ENCODE measurements at places on chromosomes 7 and 10. TPM values are rescaled to one million over a fixed set of nuclear protein-coding genes. Genes with fewer than 3 reads are reported as not detected.
A peak's percentile ranks its signal among the peaks of the same experiment; 100 is the strongest.

DNA sequence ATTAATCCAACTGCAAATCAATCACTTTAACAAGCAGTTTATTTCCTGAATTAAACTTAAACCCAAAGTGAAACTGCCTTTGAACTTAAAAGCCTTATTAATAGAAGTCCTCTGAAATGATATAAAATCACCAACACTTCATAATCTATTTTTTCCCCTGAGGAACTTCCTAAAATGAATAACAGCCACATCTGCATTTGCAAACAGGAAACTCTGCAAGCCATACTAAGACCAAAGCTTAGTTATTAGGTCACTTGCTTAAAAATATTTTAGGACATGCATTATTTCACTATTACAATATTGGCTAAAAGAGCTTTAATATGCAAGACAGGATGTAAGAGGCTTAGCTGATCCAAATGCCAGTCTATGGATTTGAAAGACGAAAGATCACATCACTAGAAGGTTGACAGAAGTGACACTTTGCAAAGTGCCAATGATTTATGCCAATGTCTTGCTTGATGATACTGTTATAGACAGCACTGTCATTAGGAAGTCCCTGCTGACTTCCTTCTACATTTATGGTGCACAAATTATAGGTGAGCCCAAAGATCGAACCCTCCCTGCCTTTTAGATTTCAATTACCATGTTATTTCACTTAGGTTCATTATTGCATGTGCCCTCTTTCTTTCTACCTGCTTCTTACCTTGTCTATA lies 99.9 kb upstream of the SKAP2 start:
- no peak for DNase-seq
- H3K4me1 ChIP-seq, result no peaks in the 10 kb centered on the region
- no peak overlapping the region for H3K4me3 ChIP-seq
- H3K36me3 ChIP-seq, result no peaks in the 10 kb centered on the region
- H3K27ac ChIP-seq, result no peak overlapping the region

- DNase-seq, result no peak
- H3K27ac ChIP-seq, result no peak overlapping the region
- H3K27me3 ChIP-seq, result no peaks in the 10 kb centered on the region
- H3K4me1 ChIP-seq, result no peaks in the 10 kb centered on the region
- no peak overlapping the region for H3K4me3 ChIP-seq
These were observed 277.6 kb downstream of the KCND2 start for GRCh38 chr7:120550494-120551048.

DNA sequence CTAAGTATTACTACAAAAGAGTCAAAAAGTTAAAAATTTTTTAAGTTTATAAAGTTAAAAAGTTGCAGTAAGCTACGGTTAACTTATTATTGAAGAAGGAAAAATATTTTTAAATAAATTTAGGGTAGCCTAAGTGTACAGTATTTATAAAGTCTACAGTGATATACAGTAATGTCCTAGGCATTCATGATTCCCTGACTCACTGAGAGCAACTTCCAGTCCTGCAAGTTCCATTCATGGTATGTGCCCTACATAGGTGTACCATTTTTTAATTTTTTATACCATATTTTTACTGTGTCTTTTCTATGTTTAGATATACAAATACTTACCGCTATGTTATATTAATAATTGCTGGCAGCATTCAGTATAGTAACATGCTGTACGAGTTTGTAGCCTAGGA lies 92.3 kb downstream of the CTNNA3 start:
- no peak for DNase-seq
- H3K27ac ChIP-seq, result no peak overlapping the region
- H3K36me3 ChIP-seq, result no peaks in the 10 kb centered on the region

GRCh38 chr10:71132321-71132810 lies 80.0 kb upstream of the UNC5B start:
- no peak for DNase-seq
- no peaks in the 10 kb centered on the region for H3K4me1 ChIP-seq
- no peak overlapping the region for H3K27ac ChIP-seq
- no peak overlapping the region for H3K4me3 ChIP-seq

- no peak for DNase-seq
- no peak overlapping the region for H3K27ac ChIP-seq
- no peak overlapping the region for H3K4me3 ChIP-seq
- no peaks in the 10 kb centered on the region for H3K27me3 ChIP-seq
These were observed 318.5 kb downstream of the WDR37 start for GRCh38 chr10:1374511-1375345.

GRCh38 chr10:124292911-124293615 lies 125.7 kb downstream of the OAT start:
- DNase-seq, result no peak
- no peak overlapping the region for H3K27ac ChIP-seq
- H3K27me3 ChIP-seq, result no peaks in the 10 kb centered on the region
- no peaks in the 10 kb centered on the region for H3K36me3 ChIP-seq
- no peaks in the 10 kb centered on the region for H3K4me1 ChIP-seq

- no peaks in the 10 kb centered on the region for H3K27me3 ChIP-seq
- H3K36me3 ChIP-seq, result peaks cover 7% of the 10 kb centered on the region
- no peak overlapping the region for H3K27ac ChIP-seq
- DNase-seq, result no peak
These were observed 32.3 kb downstream of the RAB18 start for GRCh38 chr10:27536437-27536836.

GRCh38 chr7:27032839-27033238 lies 63.0 kb downstream of the HOXA1 start:
- H3K27me3 ChIP-seq, result no peaks in the 10 kb centered on the region
- peaks cover 2% of the 10 kb centered on the region for H3K4me1 ChIP-seq
- no peak overlapping the region for H3K4me3 ChIP-seq
- peak; percentile 29 for DNase-seq
- no peaks in the 10 kb centered on the region for H3K36me3 ChIP-seq

DNA sequence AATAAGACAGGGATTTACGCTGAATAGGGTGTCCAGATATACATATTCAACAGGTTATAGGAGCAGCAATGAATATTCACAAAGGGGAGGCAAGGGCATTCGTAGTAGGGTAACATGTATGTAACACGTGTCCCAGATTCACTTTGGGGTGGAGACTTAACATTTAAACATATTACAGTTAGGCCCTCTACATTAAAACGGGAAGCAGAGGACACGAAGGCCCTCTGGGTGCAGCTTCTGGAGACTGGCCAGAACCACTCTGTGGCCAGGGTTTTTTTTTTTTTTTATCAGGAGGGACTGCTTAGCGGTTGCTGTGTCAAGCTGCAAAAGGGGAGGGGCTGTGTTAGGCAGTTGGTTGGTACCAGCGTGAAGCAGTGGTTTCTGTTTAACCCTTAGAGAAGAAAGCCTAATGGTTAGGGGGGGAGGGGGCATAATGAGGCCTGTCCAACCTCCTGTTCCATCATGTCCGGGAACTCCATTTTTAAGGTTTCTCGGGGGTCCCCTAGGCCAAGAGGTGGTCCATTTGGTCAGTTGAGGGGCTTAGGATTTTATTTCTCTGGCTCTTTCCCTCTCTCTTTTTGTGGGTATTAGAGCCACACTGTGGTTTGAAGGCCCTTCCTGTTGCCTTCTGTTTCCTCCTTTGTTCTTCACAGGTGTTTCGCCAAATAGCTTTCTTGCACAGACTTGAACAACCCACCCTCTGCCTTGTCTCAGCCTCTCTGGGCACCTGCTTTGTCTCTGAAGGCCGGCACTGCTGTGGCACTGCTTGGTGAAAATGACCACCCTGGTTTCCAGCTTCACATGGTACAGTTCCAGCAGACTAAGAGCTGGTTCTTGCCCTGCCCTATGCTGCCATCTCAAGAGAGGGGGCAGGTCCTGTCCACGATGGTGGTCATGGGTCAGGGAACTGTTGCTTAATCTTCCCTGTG lies 26.4 kb downstream of the PRF1 start:
- H3K27me3 ChIP-seq, result no peaks in the 10 kb centered on the region
- H3K4me3 ChIP-seq, result no peak overlapping the region
- H3K36me3 ChIP-seq, result no peaks in the 10 kb centered on the region
- H3K27ac ChIP-seq, result no peak overlapping the region
- peak; percentile 66 for DNase-seq

GRCh38 chr10:95168694-95169093 lies 25.3 kb upstream of the ACSM6 start:
- no peak overlapping the region for H3K4me3 ChIP-seq
- no peaks in the 10 kb centered on the region for H3K27me3 ChIP-seq
- H3K27ac ChIP-seq, result no peak overlapping the region
- no peaks in the 10 kb centered on the region for H3K4me1 ChIP-seq
- no peaks in the 10 kb centered on the region for H3K36me3 ChIP-seq

GRCh38 chr10:54125098-54125747 lies 675.8 kb downstream of the PCDH15 start:
- no peak overlapping the region for H3K27ac ChIP-seq
- no peak for DNase-seq
- H3K4me1 ChIP-seq, result no peaks in the 10 kb centered on the region
- no peak overlapping the region for H3K4me3 ChIP-seq
- H3K27me3 ChIP-seq, result no peaks in the 10 kb centered on the region

- H3K4me3 ChIP-seq, result no peak overlapping the region
- DNase-seq, result no peak
- no peaks in the 10 kb centered on the region for H3K4me1 ChIP-seq
- no peaks in the 10 kb centered on the region for H3K36me3 ChIP-seq
- H3K27ac ChIP-seq, result no peak overlapping the region
- H3K27me3 ChIP-seq, result no peaks in the 10 kb centered on the region
These were observed 98.4 kb downstream of the ADARB2 start for GRCh38 chr10:1638889-1639419.

- no peaks in the 10 kb centered on the region for H3K27me3 ChIP-seq
- no peak for DNase-seq
- H3K4me3 ChIP-seq, result no peak overlapping the region
- no peaks in the 10 kb centered on the region for H3K36me3 ChIP-seq
These were observed 875.5 kb downstream of the NRG3 start for GRCh38 chr10:82750538-82750937.

- no peaks in the 10 kb centered on the region for H3K4me1 ChIP-seq
- H3K27me3 ChIP-seq, result peaks cover 24% of the 10 kb centered on the region
These were observed 23.2 kb downstream of the UNCX start for GRCh38 chr7:1255817-1256340.

DNA sequence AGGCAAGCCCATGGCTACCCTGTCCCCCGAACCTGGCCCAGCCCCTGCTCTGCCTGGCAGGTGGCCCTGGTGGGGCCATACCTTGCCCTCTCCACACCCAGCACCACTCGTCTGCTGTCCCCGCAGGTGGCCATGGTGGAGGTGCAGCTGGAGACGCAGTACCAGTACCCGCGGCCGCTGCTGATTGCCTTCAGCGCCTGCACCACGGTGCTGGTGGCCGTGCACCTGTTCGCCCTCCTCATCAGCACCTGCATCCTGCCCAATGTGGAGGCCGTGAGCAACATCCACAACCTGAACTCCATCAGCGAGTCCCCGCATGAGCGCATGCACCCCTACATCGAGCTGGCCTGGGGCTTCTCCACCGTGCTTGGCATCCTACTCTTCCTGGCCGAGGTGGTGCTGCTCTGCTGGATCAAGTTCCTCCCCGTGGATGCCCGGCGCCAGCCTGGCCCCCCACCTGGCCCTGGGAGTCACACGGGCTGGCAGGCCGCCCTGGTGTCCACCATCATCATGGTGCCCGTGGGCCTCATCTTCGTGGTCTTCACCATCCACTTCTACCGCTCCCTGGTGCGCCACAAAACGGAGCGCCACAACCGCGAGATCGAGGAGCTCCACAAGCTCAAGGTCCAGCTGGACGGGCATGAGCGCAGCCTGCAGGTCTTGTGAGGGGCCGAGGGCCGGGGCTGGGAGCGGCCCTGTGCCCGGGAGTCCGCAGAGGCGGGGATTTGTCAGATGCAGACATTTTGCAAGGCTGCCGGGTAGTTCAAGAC lies 13.2 kb downstream of the ORAI2 start:
- DNase-seq, result no peak
- H3K4me1 ChIP-seq, result no peaks in the 10 kb centered on the region
- H3K4me3 ChIP-seq, result no peak overlapping the region
- peaks cover 6% of the 10 kb centered on the region for H3K36me3 ChIP-seq
- H3K27me3 ChIP-seq, result no peaks in the 10 kb centered on the region
- no peak overlapping the region for H3K27ac ChIP-seq

GRCh38 chr10:115093776-115094408 lies 727 bp downstream of the ATRNL1 start:
- no peak for DNase-seq
- H3K4me3 ChIP-seq, result peak overlapping the region; percentile 58
- H3K4me1 ChIP-seq, result no peaks in the 10 kb centered on the region
- H3K36me3 ChIP-seq, result no peaks in the 10 kb centered on the region
- H3K27ac ChIP-seq, result no peak overlapping the region
- peaks cover 5% of the 10 kb centered on the region for H3K27me3 ChIP-seq

- DNase-seq, result no peak
- H3K27ac ChIP-seq, result no peak overlapping the region
- H3K27me3 ChIP-seq, result no peaks in the 10 kb centered on the region
These were observed 233.5 kb downstream of the FOXP2 start for GRCh38 chr7:114648117-114648516.

- H3K36me3 ChIP-seq, result no peaks in the 10 kb centered on the region
- H3K4me1 ChIP-seq, result no peaks in the 10 kb centered on the region
- H3K27ac ChIP-seq, result no peak overlapping the region
- peaks cover 34% of the 10 kb centered on the region for H3K27me3 ChIP-seq
- DNase-seq, result peak; percentile 57
- H3K4me3 ChIP-seq, result peak overlapping the region; percentile 29
These were observed 2.7 kb upstream of the PDGFA start for GRCh38 chr7:522071-522950.

DNA sequence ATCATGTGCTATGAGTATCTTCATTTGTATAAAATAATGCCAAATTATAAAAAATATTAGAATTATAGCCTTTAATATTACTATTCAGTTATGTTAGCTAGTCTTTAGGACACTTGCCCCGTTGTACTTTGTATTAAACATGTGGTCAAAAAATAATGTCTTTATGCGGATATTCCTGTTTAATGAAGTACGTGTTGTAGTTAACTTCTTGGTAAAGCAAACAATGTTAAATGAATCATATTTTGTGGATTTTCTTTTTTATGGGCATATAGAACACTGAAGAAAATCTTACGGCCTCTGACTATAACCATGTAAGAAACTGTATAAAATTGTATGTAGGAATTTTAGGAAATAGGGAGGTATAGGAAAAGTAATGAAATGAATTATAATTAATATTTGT lies 14.3 kb downstream of the GLCCI1 start:
- H3K27me3 ChIP-seq, result no peaks in the 10 kb centered on the region
- no peak overlapping the region for H3K4me3 ChIP-seq
- no peaks in the 10 kb centered on the region for H3K4me1 ChIP-seq
- no peak for DNase-seq

ITIH5 gene
- 49.3 TPM for total RNA-seq

PRF1 gene
- total RNA-seq, result not detected

C10orf105 gene
- under 0.01 TPM for total RNA-seq

MSS51 gene
- total RNA-seq, result 1.5 TPM

MSMB gene
- not detected for total RNA-seq

CLCN1 gene
- under 0.01 TPM for total RNA-seq

KLF14 gene
- total RNA-seq, result under 0.01 TPM

DENND2A gene
- 39.0 TPM for total RNA-seq

CPN1 gene
- not detected for total RNA-seq

SIRT1 gene
- 21.1 TPM for total RNA-seq

Data from fibroblast of lung (primary cell).